ENCODE measurements at places on chromosomes 11 and 22.

DNA sequence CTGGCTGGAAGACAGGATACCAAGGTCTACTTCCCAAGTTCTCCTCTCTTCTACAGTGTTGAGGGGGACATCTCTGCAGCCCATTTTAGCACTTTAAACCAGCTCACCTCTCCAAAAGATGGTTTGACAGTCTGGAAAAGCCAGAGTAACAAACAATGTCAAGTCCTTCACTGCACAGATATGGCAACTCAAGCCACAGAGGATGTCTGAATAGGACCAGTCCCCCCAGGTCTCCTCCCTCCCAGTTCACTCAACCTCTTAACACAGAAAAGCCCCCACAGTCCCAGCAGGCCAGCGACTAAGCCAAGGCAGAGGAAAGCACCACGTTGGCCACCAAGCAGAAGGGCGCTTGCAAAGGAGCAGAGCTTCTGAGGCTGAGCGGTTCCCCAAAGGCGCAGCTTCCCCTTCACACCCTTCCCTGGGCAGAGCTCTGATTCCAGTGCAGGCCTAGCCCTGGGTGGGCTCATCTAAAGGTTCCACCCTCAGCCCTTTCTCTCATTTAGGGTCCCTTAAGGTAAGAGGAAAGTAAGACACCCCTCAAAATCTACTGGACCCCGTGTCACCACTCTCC lies 62.7 kb downstream of the PAK1 start:
- DNase-seq = no peak

GRCh38 chr11:85109141-85109540 lies 518.0 kb downstream of the DLG2 start:
- no peak for DNase-seq

DNA sequence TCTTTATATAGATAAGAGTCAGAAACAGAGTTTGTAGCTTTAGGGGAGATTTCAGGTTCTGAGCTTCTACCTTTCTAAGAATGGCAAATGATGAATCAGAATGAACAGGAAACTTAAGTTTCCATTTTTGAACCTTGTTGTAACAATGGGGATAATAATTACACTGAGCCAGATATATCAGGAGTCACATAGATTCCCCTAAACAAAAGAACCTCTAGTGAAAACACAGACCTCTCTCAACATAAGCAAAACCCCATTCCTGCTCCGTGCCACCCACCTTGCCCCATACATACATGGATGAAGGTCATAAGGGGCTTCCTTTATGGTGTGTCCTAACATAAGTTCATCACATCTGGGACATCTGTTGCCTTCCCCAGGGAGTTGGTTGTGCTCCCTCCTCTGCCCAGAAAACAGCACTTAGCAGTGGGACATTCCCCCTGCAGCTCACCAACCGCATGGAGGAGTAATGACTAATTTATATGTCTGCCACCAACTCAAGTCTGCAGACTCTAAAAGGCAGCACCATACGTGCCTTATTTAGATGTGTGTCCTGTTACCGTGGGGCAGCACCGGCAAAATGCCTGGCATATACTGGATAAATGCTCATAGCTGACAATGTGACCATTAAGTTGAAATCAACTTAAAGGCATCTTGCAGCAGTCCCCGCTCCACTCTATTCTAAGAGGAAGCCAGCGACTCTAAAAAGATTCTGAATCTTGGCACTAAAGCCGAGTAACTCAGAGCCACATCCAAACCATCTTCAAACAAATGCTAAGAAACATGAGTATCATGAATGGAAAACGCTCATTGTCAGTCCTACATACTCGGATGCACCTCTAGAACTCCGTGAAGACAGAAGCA lies 8.0 kb downstream of the JAML start:
- DNase-seq = no peak

- no peak for DNase-seq
Observed at GRCh38 chr11:34570584-34570983, 50.3 kb upstream of the EHF start.

DNA sequence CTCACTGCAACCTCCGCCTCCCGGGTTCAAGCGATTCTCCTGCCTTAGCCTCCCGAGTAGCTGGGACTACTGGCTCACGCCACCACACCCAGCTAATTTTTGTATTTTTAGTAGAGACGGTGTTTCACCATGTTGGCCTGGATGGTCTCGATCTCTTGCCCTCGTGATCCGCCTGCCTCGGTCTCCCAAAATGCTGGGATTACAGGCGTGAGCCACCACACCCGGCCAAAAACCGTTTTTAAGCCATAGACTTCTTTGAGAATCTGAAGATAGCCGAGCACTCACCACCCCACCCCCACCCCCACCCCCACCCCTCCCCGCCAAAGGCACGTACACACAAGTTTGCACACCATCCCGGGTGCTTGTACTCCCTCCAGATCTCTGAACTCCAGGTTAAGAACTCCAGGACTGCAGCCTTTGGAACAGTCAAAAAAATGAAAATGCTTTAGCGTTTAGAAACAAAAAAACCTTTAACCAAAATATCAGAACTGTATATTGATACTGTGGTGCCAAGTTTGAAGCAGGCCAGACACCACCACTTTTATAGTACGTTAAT lies 1.5 kb downstream of the CRKL start:
- DNase-seq = no peak

DNA sequence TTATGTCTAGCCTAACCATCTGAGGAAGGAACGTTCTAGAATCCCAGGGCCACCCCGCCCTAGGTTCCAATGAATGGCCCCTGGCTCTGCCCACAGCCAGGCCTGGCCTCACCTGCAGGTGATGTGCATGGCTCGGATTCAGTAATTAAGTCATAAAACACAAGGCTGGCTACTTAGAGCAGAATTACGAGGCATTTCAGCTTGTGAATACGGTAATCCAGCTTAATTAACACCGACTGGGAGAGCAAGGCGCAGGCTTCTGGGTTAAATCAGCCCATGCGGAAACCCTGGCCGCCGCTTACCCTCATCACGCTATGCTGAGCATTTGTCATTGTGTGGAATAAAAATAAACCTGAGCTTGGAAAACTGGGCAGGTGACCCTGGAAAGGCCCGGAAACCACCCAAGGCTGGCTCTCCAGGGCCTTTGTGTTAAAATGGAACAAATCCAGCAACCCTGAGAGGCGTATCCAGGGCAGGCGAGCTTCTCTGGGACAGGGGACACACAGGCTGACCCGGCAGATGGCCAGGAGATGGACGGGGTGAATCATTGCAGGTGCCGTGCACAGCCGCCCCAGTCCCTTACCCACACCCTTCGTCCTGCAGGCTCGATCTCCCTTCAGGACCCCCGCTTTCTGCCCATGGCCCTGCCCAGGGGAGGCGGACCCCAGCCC lies 220.2 kb downstream of the CTTN start:
- no peak for DNase-seq

- no peak for DNase-seq
Observed at GRCh38 chr11:15640318-15640717, 525.6 kb downstream of the INSC start.

GRCh38 chr11:65415499-65416340 lies 6.9 kb upstream of the NEAT1 start:
- no peak for DNase-seq

DNA sequence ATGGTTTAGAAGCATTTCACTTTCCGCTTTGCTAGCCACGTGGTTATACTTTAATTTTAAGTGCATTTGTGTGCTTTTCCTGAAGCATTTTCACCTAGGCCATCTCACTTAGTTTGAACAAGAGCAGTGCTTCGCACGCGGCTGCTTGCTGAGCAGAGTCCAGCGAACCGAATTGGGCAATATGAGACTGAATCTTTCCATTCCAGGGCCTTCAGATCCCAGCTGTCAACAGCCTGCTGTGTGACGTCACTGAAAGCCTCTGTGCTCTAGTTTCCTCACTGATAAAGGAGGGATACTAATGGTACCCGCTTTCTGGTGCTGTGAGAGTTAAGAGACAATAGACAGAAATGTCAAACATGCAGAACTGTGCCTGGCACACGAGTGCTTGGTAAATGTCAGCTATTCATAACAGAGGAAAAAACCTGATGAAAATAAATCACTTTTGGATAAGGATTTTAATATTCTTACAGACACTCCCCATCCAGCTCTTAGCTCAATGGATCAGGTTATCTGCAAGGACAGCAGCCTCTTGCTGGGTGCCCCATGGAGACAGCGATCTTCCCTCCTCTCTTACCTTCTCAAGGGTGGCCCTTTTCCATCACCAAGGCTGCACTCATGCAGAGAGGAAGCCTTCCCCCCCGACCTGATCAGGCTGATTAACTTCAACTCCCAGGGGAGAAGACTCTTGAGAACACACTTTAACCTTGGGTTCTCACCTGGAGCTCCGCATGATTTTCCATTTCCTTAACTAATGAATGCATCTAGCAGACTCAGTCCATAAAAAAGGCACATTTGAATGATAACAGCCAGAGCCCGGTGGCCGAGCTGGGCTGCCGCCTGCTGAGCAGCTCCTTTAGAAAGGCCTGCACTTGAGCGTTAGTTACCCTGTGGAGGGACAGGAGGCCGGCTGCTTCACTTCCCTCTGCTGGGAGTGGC lies 3.5 kb upstream of the GLB1L3 start:
- DNase-seq = no peak

DNA sequence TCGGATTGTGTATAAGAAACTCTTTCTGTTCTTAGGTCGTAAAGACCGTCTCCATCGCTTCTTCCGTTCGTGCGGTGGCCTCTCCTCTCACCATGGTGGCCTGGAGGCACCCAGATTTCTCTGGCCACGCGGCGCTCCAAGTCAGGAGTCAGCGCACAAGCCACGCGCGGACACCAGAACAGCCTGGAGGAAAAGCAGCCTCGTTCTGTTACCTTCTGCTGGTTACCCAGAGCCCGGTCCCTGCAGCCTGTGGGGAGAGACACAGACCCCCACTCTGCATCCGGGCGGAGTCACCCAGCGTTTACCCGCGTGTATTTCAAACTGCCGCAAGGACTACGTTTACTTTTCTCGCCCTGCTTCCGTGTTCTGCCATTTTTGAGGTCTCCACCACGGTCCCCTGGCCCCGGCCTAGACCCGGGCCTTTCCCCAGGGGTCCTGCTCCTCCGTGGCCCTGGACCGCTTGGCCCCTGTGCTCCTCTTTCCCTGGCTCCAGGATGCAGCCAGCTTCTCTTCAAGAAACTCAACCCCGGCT lies 776.1 kb downstream of the BRD1 start:
- no peak for DNase-seq

DNA sequence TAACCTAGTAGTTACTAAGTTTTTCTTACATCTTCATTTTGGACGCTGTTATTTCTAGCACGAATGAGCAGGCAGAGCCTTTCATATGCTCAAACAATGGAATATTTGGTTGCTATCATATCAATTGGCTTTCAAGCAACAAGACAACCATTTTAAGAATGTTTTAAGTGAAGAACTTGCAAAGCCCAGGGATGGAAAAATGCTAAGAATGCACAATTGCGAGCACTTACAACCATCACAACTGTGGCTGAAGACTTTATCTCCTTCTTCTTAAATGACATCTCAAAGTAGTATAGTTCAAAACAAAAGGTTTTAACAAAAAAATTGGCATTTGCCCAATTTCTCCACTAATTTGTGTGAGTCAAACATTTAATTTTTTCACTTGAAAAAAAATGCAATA lies 8.3 kb upstream of the MMP1 start:
- no peak for DNase-seq

GRCh38 chr11:16154715-16155396 lies 201.5 kb downstream of the SOX6 start:
- peak; percentile 18 for DNase-seq

DNA sequence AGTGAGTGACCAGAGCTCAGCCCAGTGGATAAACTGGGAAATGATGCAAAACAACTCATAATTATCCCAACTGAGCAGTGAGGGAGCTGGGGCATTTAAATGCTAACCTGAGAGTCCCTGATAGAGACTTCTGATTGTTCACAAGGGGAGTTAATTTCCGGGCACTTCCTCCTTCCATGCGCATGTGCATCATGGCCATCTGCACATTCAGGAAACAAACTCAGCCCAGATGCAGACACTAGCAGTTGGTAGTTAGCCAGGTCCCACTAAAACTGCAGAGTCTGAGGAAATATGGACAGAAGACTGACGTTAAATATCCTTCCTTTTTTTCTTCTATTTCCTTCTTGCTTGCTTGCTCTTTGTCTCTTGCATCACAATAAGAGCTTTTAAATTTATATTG lies 852.1 kb upstream of the LRRC4C start:
- DNase-seq = no peak

GRCh38 chr22:29607426-29607825 lies 4.0 kb downstream of the NF2 start:
- no peak for DNase-seq

DNA sequence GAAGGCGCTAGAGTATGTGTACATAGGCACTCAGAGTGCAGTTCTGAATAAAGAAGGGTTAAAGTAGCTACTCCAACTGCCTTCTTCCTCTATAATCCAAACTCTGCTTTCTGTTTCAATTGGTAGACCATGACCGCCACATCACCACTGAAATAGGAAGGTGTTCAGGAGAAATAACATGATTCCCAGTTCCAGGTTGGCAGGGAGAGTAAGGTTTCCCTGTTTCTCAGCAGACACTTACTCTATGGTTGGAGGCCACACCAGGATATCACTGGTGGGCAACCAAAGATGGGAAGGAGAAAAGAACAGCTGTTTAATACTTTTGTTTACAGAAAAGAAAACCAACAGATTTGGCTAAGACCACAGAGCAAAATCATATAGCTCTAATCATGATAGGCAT lies 37.9 kb downstream of the PAK1 start:
- no peak for DNase-seq

GRCh38 chr11:120522736-120523135 lies 11.2 kb downstream of the GRIK4 start:
- no peak for DNase-seq

GRCh38 chr11:130103296-130103814 lies 33.7 kb downstream of the APLP2 start:
- DNase-seq = no peak
